ENCODE measurements at places on chromosomes 2 and 18.

DNA sequence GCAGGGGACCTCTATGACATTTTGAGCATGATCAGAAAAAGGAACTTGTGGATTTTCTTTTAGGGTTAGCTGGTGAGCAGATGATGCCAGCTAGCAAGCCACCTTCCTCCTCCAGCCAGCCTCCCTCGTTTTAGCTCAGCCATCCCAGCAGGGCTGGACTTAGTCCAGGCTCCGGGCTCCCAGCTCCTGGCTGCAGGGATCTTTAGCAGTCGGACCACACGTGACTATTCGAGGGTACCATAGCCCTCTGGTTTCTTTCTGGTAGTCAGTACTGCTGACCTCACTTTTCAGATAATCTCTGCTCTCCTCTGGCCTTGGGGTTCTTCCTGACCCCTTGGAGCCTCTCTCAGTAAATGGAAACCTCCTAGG is 31.8 kb downstream of the NCK2 start:
- no peak overlapping the region for H3K4me3 ChIP-seq
- peak overlapping the region; percentile 64 for H3K27ac ChIP-seq
- DNase-seq: no peak
- peaks cover 3% of the 10 kb centered on the region for H3K27me3 ChIP-seq

DNA sequence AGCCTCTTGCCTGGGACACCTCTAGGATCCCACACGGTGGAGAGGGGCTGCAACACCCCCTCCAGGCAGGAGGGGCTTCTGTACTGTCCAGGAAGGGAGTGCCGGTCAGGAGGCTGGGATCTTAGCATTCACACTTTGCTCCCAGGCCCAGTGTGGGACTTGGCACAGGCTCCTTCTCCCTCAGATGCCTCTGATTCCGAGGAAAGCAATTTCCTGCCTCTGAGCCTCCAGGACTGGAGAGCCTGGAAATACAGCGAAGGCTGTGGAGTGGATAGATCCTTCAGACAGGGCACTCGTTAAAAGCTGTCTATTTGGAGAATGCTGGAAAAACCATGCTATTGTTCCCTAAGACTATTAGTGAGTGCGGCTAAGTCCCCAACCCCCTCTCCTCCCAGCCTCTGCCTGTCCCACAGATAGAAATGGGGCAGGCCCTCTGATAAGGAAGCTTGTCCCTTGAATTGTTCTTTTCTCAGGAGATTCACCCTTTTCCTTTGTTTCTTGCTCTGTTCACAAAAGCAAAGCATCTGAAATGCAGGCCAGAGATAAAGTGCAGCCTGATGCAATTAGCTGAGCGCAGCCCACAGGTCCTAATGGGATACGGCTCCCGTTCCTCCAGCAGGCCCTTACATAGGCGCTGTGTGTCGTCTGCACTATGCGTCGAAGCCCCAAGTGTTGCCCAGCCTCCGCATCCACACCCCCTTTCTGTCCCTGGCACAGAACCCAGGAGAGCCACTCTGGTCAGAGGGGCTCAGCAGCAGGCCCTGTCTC is 252.2 kb downstream of the KLHL29 start:
- no peak for DNase-seq
- peak overlapping the region; percentile 72 for H3K27ac ChIP-seq
- H3K4me1 ChIP-seq: peaks cover 24% of the 10 kb centered on the region
- no peaks in the 10 kb centered on the region for H3K27me3 ChIP-seq

- no peak for DNase-seq
- no peaks in the 10 kb centered on the region for H3K27me3 ChIP-seq
- H3K27ac ChIP-seq: peak overlapping the region; percentile 68
- H3K36me3 ChIP-seq: peaks cover 7% of the 10 kb centered on the region
- no peak overlapping the region for H3K4me3 ChIP-seq
- H3K4me1 ChIP-seq: no peaks in the 10 kb centered on the region
Observed at GRCh38 chr18:26127786-26128185, 5.9 kb upstream of the PSMA8 start.

GRCh38 chr2:23430263-23430662 is 45.3 kb downstream of the KLHL29 start:
- H3K4me3 ChIP-seq: no peak overlapping the region
- H3K36me3 ChIP-seq: no peaks in the 10 kb centered on the region
- no peak for DNase-seq
- peaks cover 13% of the 10 kb centered on the region for H3K27me3 ChIP-seq
- H3K4me1 ChIP-seq: peaks cover 17% of the 10 kb centered on the region
- H3K27ac ChIP-seq: no peak overlapping the region

GRCh38 chr2:86510436-86510933 is 52.8 kb downstream of the CHMP3 start:
- H3K4me3 ChIP-seq: no peak overlapping the region
- no peak overlapping the region for H3K27ac ChIP-seq
- DNase-seq: no peak
- H3K27me3 ChIP-seq: no peaks in the 10 kb centered on the region

DNA sequence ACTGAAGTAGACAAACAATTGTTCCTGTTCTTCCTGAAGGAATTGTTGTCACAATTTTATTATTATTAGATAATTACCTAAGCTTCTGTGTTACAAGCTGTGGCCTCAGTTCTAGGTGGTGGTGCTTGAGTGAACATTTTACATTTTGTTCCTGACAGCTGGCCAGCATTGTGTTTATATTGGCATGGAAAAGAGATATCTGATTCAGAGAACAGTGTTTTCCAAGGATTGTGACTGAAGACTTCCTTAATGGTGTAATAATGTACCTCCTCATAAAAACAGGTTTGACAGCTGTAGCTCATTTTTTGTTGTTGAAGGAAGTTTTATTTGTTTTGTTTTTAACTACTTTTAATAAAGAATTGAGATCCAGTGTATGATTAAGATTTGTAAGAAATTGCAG is 95.2 kb downstream of the EPB41L5 start:
- no peak overlapping the region for H3K27ac ChIP-seq
- no peaks in the 10 kb centered on the region for H3K4me1 ChIP-seq
- DNase-seq: no peak
- H3K4me3 ChIP-seq: no peak overlapping the region
- no peaks in the 10 kb centered on the region for H3K27me3 ChIP-seq

DNA sequence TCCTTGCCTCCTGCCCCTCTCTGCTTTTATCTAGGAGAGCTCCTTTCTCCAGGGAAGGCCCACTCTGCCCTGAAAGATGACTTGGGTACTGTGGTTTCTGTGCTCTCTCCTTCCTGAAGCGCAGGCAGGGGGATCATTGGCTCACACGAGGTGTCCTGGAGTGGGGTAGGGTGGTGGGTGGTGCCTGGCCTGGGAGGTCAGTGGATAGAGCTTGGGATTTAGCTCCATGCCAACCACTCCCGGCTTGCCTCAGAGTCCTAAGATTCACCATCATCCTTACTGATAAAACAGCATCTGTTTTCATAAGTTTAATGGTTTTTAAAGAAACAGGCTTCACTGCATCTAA is 63.1 kb downstream of the CIB4 start:
- H3K4me1 ChIP-seq: peaks cover 4% of the 10 kb centered on the region
- H3K36me3 ChIP-seq: no peaks in the 10 kb centered on the region
- no peak overlapping the region for H3K4me3 ChIP-seq
- DNase-seq: no peak
- peaks cover 52% of the 10 kb centered on the region for H3K27me3 ChIP-seq

- H3K27ac ChIP-seq: no peak overlapping the region
- peaks cover 55% of the 10 kb centered on the region for H3K4me1 ChIP-seq
- peak; percentile 61 for DNase-seq
- H3K27me3 ChIP-seq: peaks cover 24% of the 10 kb centered on the region
Observed at GRCh38 chr2:96537066-96537733, 648 bp downstream of the ARID5A start.

GRCh38 chr18:21085579-21086166 is 25.9 kb downstream of the ROCK1 start:
- no peak overlapping the region for H3K4me3 ChIP-seq
- no peak overlapping the region for H3K27ac ChIP-seq
- H3K4me1 ChIP-seq: no peaks in the 10 kb centered on the region
- DNase-seq: no peak

DNA sequence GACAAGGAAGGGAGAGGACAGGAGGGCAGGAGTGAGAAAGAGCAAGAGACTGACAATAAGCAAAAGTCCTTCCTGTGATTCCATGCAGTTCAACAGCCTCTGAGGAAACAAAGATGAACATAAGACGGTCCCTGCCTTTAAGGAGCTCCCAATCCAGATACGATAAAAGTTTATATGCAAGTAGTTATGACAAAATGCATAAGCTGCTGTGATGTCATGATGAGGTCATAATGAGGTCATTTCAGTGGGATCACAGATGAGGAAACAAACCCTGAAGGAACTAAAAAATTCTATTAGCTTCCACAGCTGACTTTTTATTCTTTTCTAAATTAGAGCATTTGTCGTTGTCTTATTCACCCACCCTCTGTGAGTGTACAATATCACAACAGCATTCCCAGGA is 458.5 kb upstream of the ACVR2A start:
- peaks cover 5% of the 10 kb centered on the region for H3K4me1 ChIP-seq
- H3K27ac ChIP-seq: no peak overlapping the region

DNA sequence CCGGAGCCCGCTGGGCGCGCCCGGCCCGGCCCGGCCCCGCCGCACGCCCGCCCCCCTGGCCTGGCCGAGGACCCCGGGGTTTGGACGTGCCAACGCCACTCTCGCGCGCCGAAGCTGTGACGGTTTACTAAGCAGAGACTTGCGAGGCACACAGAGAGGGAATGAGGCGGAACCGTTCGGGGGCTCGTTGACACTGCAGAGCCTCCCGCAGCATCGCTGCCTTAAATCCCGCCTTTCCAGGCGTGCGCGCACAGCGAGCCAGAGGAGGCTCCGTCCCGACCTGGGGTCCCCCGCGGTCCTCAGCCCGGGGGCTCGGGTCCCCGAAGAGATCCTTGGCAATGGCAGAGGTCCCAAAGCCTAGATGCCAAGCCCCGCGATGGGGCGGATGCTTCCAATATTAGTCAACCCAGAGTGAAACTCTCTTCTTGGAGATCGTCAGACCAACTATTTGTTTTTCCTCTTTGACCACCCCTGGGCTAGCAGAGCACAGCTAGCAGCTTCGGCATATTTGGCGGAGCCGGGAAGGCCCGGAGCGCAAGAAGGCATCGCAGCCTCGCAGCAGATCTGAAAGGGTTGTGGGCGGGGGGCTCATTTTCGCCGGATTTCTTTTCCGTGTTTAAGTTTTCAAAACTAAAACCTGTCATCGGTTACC is at the start of gene ZNF385B:
Gene ZNF385B (minus strand): TSS at position 197 of the 652 bp plus-strand sequence.
- H3K4me3 ChIP-seq: peak within 1 kb of the TSS; percentile 85
- no peaks in the 10 kb centered on the region for H3K36me3 ChIP-seq
- H3K27ac ChIP-seq: no peak within 1 kb of the TSS
- peaks cover 23% of the 10 kb centered on the region for H3K4me1 ChIP-seq
- DNase-seq: peak; percentile 76

- H3K4me3 ChIP-seq: no peak overlapping the region
- no peaks in the 10 kb centered on the region for H3K36me3 ChIP-seq
- DNase-seq: no peak
- H3K4me1 ChIP-seq: no peaks in the 10 kb centered on the region
- no peak overlapping the region for H3K27ac ChIP-seq
- no peaks in the 10 kb centered on the region for H3K27me3 ChIP-seq
Observed at GRCh38 chr2:163121483-163121882, 282.9 kb upstream of the KCNH7 start.

DNA sequence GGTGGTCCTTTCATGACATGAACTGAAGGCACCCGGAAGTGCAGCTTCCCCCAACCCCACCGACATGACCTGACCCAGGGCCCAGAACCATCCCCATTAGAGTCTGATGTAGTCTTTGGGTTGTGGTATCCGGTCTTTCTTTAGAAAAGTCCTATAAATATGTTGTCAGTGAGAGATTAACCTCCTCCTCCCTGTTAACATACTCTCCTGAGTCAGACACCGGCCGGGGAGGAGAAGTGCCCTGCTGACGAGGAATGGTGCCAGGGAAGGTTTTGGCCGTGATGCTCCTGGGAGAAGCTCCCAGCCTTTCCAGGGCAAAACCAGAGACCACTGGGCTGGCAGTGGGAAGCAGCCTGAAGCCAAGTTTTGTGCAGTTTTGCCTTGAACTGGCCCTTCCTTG is 109.0 kb downstream of the LAMA3 start:
- no peak overlapping the region for H3K27ac ChIP-seq
- H3K36me3 ChIP-seq: no peaks in the 10 kb centered on the region
- peaks cover 6% of the 10 kb centered on the region for H3K27me3 ChIP-seq

- peaks cover 8% of the 10 kb centered on the region for H3K27me3 ChIP-seq
- H3K36me3 ChIP-seq: peaks cover 70% of the 10 kb centered on the region
- peaks cover 35% of the 10 kb centered on the region for H3K4me1 ChIP-seq
- DNase-seq: no peak
- H3K27ac ChIP-seq: peak overlapping the region; percentile 99
Observed at GRCh38 chr18:35289293-35289692, 736 bp downstream of the ZSCAN30 start.

DNA sequence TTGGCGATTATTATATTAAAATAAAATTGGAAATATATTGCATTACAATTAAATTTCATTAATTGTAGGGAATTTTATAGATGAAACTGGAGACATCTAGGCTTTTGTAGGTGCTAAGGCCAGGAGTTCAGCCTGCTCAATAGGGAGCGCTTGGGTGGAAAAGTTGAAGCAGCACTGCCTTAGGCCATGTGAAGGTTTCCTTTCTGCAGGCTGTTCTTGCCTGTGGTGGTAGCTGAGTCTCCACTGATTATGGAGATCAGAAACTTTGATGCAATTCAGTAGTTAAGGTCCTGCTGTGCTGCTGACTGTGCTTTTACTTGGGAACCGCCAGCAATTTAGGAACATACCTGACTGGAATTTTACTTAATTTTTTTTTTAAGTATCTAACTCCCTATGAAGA is 179.9 kb upstream of the BOD1L2 start:
- no peak overlapping the region for H3K4me3 ChIP-seq
- peaks cover 7% of the 10 kb centered on the region for H3K36me3 ChIP-seq
- no peaks in the 10 kb centered on the region for H3K27me3 ChIP-seq
- peaks cover 12% of the 10 kb centered on the region for H3K4me1 ChIP-seq

- peak; percentile 42 for DNase-seq
- peaks cover 26% of the 10 kb centered on the region for H3K27me3 ChIP-seq
- peak overlapping the region; percentile 25 for H3K4me3 ChIP-seq
- H3K36me3 ChIP-seq: no peaks in the 10 kb centered on the region
- H3K27ac ChIP-seq: no peak overlapping the region
Observed at GRCh38 chr2:9095690-9096089, 92.2 kb upstream of the MBOAT2 start.

- no peak overlapping the region for H3K27ac ChIP-seq
- H3K4me3 ChIP-seq: no peak overlapping the region
- H3K27me3 ChIP-seq: no peaks in the 10 kb centered on the region
- H3K4me1 ChIP-seq: peaks cover 26% of the 10 kb centered on the region
Observed at GRCh38 chr2:231457101-231457500, 7.2 kb downstream of the NCL start.

DNA sequence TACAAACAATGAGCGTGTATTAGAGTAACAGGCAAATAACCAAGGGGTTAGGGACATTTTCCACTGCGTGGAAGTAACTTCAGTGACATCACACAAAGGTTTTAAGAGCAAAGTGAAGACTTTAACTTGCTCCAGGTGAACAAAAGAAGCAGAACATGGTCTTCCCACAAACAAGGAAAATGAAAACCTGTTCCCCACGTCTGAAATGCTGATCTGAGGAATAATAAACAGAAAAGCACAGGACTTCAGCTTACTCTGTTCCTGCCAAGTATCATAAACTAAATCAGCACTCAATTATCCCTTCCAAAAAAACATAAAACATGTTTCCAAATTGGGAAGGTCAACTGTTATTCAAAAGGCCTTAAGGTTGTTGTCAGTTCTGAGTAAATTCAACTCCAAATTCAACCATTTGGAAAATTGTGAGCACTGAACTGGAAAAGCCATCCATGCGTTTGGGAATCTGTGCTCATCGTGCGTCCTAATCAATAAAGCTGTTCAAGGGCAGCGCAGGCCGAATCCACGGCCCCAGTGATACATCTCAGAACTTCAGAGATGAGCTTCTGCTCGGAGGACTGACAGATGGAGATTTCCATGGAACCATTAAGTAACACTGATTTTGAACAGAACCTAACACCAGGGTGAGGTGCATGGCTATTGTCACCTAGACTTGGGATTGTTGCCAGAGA is 7.7 kb upstream of the SNTG2 start:
- H3K27me3 ChIP-seq: peaks cover 43% of the 10 kb centered on the region
- H3K4me3 ChIP-seq: no peak overlapping the region
- H3K27ac ChIP-seq: no peak overlapping the region
- H3K36me3 ChIP-seq: peaks cover 4% of the 10 kb centered on the region
- DNase-seq: no peak
